ENCODE measurements at places on chromosomes 11 and 22.

DNA sequence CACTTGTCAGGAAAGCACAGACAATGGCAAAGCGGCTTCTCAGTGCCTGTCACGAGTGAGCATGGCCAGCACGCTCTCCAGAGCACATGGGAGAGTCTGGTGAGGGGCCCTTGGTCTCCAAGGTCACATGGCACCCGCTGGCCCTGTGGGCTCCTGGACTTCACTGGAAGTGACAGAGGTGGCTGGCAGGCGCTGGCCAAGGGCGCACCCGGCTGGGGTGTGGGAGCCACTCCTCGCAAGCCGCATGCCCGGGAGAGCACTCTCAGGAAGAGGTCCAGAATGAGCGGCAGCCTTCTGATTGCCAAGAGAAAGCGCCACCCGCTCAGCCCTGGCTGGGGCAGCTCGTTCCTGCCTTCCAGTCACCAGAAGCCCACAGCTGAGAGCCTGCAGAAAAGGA lies 17.1 kb upstream of the MOB2 start:
- DNase-seq: no peak

GRCh38 chr11:69442807-69443137 lies 38.7 kb upstream of the LINC01488 start:
- no peak for DNase-seq

GRCh38 chr22:22043296-22044078 lies 60.9 kb upstream of the TOP3B start:
- no peak for DNase-seq

GRCh38 chr11:106397787-106398501 lies 320.5 kb downstream of the AASDHPPT start:
- no peak for DNase-seq

DNA sequence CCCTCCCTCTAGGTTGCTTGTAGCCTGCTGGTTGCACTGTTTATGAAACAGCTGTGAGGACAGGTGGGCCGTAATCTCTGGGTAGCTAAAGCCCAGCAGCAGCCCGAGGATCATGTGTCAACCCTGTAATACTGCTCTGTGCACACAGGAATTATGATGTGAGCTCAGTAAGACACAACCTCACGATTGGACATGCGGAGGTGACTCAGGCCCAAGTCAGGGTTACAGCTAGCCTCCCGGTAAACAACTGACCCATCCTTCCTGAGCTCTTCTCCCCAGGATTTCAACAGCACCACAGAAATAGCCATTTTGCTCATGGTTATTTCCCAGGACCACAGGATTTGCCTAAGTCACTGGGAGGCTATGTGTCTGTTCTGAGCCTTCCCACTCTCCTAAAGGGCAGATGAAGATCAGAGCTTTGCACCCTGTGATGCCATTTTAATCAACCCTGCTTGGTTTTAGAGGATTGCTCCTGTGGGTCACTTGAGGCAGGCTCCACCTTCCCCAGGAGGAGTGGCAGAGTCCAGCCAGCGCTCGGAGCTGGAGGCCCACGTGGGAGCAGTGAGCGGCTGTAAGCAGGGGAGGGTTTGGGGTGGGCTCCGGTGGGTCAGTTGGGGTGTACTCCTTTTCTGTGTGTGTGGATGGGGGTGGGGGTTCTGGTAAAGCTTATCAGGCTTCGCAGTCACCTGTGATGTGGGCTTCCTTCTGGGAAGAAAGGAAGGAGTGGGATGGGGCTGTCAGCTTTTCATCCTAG lies at the start of gene AMPD3:
Gene AMPD3 (plus strand): TSS at position 387 of the 754 bp plus-strand sequence. CDS start 6,256 bp downstream, outside the sequence.
- DNase-seq: no peak

DNA sequence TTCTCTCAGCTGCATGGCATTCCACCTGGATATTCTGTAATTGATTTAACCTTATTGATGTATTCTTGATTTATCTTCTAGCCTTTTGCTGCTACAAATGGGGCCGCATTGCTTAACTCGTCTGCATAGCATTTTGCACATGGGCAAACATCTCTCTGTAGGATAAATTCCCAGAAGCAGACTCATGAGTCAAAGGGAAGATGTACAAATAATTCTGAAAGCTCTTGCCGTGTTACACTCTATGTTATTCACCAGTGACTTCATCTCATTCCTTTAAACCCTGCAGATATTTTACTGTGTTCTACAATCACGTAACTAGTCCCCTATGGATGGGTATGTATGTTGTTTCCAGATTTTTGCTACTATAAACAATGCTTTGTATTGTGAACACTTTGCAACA lies 112.7 kb downstream of the SEZ6L start:
- no peak for DNase-seq

DNA sequence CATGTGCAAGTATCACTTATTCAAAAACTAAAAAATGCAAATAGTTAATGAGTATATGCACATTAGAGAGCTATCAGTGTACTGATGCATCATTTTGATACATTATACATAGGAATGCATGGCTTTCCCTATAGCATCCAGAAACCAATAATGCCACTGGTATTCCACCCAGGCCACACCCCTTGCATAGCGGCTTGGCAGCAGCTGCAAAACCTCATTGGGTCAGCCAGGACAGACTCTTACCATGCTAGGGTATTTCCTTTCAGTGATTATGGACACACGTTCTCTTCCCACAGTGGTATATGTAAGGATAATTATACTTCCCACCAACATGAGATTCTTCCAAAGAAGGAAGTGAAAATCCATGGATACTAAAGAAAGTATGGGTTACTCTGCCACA lies 145.9 kb upstream of the PITPNB start:
- no peak for DNase-seq

DNA sequence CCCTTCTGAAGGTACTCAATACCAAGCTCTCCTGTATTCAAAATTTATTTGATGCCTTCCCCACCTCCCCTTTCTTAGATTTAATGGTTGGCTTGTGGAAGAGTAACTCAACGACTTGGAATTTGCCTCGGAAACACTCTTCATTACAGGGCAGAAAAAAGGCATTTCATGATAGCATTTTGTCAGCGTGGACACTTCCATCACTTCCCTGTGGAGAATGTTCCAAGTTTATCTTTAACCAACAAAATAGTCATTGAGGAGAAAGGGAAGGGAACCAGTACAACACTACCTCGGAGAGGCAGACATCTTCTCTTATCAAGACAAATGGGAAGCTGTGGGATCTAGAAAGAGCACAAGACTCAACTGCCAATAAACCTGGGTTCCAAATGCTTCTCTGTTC lies 177.2 kb upstream of the MTMR2 start:
- DNase-seq: no peak

GRCh38 chr11:71454470-71455113 lies 1.6 kb downstream of the NADSYN1 start:
- no peak for DNase-seq

DNA sequence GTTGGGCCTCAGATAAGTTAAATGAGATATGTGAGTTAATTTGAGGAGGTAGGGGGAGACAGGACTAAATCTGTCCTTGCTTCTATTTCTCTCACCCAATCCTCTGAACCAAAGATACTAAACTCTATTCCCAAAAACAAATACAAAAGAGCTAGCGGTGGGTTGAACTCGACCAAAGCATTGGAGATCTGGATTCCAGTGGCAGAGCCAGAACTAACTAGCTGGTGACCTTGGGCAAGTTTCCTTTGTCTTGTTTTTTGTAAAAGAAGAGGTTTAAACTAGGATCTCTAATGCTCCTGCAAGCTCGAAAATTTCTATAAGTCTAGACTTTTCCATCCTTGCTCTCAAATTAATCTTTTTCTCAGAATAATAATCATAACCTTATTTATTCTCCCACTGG lies 1.5 kb downstream of the ME3 start:
- DNase-seq: no peak

DNA sequence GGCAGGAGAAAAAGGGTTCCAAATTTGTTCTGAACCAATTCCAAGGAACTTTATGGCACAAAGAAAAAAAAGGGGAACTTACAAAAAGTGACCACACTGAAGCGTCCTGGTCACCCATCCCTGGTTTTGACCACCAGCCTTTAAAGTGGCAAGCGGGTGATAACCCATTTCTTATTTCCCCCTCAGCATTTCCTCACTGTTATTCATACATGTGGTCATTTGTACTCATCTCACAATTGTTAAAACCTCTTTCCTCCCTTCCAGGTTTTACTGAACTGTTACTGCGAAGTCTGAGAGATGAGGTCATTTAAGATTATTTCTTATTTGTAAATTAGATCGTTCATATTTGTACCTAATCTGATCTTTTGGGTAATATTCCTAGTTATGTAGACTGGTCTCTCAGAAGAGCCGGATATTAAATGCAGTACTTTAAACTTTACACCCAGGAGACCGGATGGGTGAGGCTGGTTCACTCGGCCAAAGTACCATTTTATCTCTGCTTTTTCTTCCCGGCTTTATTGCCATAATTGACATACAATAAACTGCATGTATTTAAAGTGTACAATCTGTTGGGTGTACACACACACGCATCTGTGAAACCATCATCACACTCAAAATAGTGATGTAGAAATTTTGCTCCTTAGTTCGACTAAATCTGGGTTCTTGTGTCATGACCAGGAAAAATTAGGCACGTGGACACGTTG lies 47.0 kb downstream of the CDPF1 start:
- no peak for DNase-seq

- no peak for DNase-seq
Measured at GRCh38 chr11:73330569-73331093, 22.6 kb downstream of the ARHGEF17 start.

GRCh38 chr22:29994943-29995342 lies 85.3 kb upstream of the HORMAD2 start:
- DNase-seq: no peak

GRCh38 chr11:35165423-35166368 lies 26.7 kb downstream of the CD44 start:
- DNase-seq: peak; percentile 74

DNA sequence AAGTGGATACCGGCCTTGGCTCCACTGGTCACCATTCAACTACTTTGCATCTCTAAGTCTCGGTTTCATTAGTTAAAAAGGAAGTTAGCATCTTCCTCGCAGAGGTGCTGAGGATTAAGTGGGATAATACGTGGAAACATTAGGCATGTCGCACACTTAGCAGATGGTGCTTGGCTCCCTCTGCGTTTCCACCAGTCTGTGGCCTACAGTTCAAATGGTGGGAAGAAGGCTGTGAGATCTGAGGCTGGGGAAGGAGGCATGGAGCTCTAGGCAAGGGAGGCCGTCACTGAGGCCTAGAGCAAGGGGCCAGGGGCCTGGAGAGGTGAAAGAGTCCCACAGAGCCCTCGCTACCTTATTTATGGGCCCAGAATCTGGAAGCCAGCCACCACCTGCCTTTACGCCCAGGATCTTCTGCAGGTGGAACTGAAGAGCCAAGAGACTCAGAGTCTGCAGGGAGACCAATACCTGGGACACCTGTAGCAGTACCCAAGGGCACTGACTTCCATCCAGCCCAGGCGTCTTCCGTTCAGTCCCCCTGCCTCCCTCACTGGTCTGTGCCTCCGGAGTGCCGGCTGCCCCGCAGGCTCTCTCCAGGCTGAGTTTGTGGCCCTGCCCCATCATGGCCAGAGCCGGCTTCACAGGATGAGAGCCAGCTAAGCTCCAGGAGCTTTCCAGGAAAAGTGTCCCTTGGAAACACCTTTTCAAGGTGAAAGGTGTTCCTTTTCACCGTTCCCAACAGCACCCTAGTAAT lies 66.1 kb upstream of the A4GALT start:
- DNase-seq: no peak

DNA sequence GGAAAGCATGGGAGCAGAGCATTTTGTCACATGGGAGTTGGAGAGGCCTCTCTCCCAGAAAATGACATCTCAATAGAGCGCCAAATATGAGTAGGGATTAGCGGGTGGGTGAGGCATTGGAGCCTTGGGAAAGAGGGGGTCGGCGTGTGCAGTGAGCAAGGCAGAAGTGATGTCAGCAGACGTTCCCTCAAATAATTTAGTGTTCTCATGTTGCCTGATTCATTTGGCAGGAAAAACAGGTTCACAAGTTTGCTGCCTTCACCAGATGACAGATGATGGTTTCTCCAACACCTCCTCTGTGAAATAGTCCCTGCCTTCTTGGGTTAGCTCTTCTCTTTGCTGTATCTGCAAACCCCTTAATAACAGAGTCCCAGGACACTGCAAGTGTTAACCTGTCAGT lies 118.5 kb upstream of the ARHGAP20 start:
- no peak for DNase-seq

- no peak for DNase-seq
Measured at GRCh38 chr11:60756307-60757032, at the start of gene MS4A15. MS4A15 (plus strand) TSS chr11:60756867; CDS start chr11:60763734, 6,867 bp downstream.

DNA sequence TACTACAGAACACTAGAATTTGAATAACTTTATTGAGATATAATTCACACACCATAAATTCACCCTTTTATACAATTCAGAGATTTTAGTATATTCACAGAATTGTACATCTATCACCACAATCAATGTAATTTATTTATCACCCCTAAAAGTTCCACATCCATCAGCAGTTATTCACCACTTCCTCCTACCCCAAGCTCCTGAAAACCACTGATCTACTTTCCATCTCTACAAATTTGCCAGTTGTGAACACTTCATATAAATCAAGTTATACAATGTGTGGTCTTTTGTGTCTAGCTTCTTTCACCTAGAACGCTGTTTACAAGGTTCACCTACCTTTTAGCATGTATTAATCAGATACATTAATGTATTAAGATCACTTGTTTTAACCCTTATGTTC lies 179.6 kb downstream of the TTC28 start:
- no peak for DNase-seq

GRCh38 chr11:76524919-76525318 lies 80.1 kb downstream of the EMSY start:
- no peak for DNase-seq

- DNase-seq: no peak
Measured at GRCh38 chr11:132123449-132123848, 753.0 kb downstream of the NTM start.

DNA sequence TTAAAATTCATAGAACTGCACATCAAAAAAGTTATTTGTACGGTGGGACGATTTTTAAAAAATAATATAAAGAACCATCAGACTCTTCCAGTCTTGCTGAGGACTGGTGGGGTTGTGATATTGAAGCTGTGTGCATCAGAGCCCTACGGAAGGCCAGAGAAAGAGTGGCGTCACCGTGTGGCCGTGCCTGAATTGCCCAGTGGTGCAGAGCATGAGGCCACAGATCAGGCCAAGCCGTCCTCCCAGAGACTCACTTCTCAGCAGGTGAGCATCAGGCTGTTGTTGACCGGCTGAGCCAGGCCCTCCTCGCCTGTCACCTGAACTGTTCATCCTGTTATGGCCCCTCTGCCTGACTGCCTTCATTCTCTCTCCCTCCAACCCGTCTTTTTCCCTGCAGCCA lies 1013.9 kb downstream of the TBC1D22A start:
- no peak for DNase-seq

GRCh38 chr22:50461979-50462540 lies 12.8 kb downstream of the SBF1 start:
- DNase-seq: no peak

GRCh38 chr11:128517451-128518230 lies 69.7 kb downstream of the ETS1 start:
- DNase-seq: no peak

GRCh38 chr22:32395107-32395506 lies 16.9 kb downstream of the RTCB start:
- no peak for DNase-seq

DNA sequence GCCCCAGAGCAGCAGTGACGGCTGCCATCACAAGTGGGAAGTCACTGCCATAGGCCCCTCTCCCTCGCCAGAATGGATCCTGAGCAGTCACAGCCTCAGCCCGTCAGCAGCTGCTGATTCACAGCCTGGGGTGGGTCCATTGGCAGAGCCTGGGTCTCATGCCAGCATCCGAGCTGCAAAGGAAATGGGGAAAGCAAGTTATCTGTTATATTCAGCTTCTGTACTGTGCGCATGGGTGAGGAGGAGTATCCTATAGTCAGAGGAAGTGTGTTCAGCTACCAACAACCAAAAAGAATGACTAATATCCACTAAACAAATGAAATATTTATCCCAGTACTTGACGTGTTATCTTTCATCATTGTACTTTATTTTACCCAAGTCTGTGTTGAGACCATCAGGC lies 119.7 kb downstream of the RCN1 start:
- no peak for DNase-seq
